ENCODE measurements at places on chromosomes 2 and 18.

GRCh38 chr2:3151153-3151918, 226.3 kb downstream of the EIPR1 start:
- DNase-seq: no peak

GRCh38 chr2:57698935-57699449, 347.6 kb upstream of the VRK2 start:
- no peak for DNase-seq

GRCh38 chr2:95051626-95052025, 26.1 kb downstream of the MAL start:
- DNase-seq: no peak

DNA sequence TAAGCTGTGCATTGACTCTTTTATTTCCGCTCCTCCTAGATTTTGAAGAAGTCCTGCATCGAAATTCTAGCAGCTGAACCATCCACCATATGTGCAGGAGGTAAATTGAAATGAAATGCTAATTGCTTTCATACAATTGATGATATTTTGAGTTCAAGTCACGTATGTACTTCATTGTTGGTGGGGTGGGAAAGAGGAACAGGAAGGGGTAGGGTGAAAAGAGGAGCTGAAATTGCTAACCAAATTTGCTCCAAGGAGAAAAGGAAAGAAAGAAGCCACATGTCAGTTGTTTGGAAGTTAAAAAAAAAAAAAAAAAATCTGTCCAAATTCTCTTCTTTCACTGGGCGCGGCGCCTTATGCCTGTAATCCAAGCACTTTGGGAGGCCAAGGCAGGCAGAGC, 77.8 kb downstream of the ANTXR1 start:
- DNase-seq: no peak

DNA sequence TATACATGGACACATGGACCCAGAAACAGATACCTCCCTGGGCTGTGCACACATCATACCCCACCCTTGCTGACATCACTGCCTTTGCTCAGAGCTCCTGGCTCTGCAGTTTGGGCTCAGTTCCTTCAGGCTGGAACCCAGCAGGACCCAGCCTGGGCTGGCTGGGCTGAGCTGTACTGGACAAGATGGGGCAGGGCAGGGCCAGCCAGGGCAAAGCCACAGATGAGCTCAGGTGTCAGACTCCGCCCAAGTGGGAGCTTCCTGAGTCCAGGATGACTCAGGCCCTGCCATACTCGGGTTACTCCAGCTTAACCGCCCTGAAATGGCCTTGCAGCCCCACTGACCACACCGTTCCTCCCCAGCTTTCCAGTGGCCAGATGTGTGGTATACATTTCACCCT, 284.9 kb downstream of the OSR1 start:
- no peak for DNase-seq
